ENCODE measurements at places on chromosomes 5 and 9. TPM values are rescaled to one million over a fixed set of nuclear protein-coding genes. Genes with fewer than 3 reads are reported as not detected.

The ADAMTS12 gene
- 7.1 TPM for total RNA-seq

DNA sequence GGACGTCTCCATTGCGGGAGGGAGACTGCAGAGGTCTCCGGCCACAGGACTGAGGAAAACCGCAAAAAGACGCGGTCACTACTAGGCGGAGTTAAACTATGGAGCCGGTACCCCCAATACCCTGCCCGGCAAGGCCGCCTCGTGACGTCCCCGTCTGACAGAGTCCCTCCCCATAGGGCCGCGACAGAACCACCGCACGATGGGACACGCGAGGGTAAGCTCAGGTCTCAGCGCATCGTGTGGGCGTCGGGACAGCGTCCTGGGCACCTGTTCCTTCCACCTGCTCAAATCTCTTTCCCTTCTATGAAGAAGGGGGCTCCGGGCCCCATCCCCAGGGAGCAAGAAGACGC, 35.2 kb upstream of the GLDC start:
- DNase-seq, result no peak

The ST6GALNAC6 gene
- total RNA-seq, result 102 TPM

GRCh38 chr9:123523001-123523400, 167.0 kb downstream of the CRB2 start:
- no peak for DNase-seq

DNA sequence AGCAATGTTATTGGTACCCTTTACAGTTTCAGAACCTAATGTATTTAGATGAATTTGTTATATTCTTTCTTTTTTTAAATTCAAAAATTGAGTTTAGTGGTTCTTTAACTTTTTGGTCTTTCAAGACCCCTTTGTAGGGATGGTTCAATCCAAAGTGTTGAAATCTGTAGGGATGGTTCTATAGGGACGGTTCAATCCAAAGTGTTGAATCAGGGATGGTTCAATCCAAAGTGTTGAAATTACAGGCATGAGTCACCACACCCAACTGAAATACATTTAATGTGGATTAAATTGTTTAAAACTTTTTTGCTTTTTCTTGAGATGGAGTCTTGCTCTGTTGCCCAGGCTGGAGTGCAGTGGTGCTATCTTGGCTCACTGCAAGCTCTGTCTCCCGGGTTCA, 30.6 kb downstream of the SNX2 start:
- DNase-seq, result no peak

- no peak for DNase-seq
Observed at GRCh38 chr5:38728029-38728428, 117.8 kb upstream of the OSMR start.

DNA sequence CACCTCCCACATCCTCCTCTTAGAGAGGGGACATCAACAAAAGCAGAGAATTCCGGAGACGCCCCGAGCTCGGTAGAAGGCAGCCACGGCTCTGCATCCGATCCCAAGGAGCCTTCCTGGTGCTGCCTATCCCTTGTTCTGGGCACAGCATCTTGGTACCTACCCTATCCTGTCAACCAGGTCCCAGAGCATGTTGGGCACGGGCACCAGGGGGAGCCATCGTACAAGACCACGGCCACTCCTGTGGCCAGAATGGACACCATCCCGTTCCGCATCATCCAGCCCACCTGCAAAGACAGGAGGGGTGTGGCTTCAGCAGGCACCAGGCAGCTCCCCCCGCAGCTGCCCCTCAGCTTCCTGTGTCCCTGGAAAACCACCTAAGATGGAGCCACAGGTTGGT, 62.7 kb upstream of the ZNF354A start:
- peak; percentile 82 for DNase-seq

The CTXN3 gene
- total RNA-seq, result not detected

GRCh38 chr9:89975630-89976029, 370.8 kb downstream of the GADD45G start:
- DNase-seq, result no peak

DNA sequence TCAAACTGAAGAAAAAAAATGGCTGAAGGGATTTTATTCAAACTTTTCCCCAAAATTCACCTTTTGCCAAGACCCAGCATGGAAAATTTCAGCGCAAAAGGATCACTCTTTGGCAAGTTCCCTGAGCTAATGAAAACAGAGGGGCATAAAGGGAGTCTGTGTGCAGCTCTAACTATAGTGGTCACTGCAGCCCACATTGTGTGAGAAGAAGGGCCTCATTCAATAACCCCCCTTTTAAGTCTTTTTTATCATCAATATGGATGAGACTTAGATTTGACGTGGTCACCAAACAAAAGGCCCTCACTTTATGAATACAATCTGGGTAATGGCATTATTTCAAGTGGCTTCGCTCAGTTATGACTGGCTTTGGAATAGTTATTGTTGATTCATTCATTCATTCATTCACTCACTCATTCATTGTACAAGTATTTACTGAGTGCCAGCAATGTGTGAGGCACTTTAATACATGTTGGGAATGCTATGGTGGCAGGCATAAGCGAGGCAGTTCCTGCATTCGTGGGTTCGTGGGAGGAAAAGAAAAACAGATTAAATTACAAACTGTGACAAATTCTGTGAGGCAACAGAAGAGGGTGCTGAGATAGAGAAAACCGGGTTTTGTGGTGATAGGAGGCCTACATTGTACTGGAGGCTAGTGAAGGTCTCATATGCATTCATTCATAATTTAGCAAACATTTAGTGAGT, 145.7 kb upstream of the KLF4 start:
- no peak for DNase-seq

GRCh38 chr5:133773247-133774202, 161.2 kb upstream of the FSTL4 start:
- no peak for DNase-seq

The CCL28 gene
- total RNA-seq, result 4.0 TPM

DNA sequence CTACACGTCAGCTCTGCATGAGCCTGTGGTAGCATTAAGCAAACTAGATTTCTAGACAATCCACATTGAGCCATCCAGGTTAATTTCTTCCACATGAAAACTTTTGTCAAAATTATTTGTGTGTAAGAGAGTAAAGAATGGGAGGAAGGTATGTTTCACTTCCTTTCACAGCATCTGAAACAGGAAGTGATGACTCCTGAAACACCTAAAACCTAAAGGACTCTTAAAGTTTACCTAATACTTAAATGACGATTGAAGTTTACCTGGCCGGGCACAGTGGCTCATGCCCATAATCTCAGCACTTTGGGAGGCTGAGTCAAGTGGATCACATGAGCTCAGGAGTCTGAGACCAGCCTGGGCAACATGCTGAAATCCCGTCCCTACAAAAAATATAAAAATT, 223.8 kb downstream of the CEMIP2 start:
- no peak for DNase-seq

The RETREG1 gene
- total RNA-seq, result 10.9 TPM

The SLC1A3 gene
- total RNA-seq, result 44.4 TPM

DNA sequence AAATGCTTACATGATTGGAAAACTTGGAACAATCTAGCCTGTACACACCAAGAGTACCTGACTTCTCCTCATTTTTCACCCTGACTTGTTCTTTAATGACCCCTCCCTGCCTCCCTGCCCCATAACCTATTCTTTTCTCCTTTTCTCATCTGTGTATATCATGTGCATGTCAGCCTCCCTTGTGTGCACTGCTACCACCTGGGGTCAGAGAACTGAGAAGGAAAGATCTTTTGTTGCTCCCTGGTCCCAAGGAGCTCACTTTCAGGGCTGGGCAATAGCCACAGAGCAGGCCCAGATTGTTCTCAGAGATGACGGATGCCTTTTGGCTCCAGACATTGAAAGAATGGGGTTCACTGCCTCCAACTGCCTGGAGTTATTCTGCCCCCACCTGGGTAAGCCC, 5.1 kb downstream of the MAP1B start:
- DNase-seq, result no peak

GRCh38 chr9:19184144-19184917, 46.2 kb upstream of the DENND4C start:
- DNase-seq, result peak; percentile 93

The NUTM2F gene
- not detected for total RNA-seq

The SPOCK1 gene
- 106 TPM for total RNA-seq

DNA sequence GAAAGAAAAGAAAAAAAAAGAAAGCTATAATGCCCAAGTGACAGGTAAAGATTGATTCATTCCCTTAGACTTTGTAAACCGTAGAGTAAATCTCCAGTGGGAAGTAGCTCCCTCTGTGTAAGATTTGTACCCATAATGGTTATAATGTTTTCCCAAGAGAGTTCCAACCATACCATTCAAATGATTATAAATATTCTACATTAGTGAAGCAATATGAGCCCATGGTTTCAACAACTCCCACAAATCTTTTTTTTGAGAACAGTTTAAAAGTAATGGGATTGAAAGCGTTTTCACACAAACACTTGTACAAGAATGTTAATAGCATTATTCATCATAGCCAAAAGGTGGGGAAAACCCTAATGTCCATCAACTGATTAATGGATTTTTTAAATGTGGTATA, 58.0 kb downstream of the GRAMD2B start:
- no peak for DNase-seq

GRCh38 chr9:95103281-95103771, 214.2 kb downstream of the FANCC start:
- DNase-seq, result peak; percentile 69

DNA sequence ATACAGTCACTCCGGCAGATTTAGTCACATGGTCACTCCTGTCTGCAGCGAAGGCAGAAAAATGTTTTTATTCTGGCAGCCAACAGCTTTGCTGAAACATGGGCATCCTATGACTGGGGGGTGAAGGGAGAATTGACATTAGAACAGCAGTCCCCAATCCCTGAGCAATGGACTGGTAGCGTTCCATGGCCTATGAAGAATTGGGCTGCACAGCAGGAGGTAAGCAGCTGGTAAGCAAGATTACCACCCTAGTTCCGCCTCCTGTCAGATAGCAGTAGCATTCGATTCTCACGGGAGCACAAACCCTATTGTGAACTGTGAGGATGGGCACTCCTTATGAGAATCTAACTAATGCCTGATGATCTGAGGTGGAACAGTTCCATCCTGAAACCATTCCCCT, 93.1 kb upstream of the FTMT start:
- no peak for DNase-seq

DNA sequence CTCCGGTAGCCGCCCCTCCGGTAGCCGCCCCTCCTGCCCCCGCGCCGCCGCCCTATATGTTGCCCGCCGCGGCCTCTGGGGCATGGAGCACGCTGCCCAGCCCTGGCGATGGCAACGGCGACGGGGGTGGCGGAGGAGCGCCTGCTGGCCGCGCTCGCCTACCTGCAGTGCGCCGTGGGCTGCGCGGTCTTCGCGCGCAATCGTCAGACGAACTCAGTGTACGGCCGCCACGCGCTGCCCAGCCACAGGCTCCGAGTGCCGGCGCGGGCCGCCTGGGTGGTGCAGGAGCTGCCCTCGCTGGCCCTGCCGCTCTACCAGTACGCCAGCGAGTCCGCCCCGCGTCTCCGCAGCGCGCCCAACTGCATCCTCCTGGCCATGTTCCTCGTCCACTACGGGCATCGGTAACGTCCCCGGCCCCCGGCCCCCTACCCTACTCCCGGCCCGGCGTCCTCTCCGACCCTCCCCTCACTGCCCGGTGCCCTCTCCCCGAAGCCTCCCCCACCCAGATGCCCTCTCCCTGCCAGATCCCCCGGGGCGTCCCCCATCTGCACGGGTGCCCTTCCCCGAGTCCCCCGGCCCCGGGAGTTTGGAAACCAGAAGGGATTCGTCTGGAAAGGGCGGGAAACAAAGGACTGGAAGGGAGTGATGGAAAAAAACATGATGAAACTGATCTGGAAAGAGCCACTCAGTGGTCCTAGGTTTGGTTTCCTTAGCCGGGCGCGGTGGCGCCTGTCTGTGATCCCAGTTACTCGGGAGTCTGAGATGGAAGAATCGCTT, 417 bp downstream of the SRD5A1 start:
- peak; percentile 86 for DNase-seq
